Type B pancreatic cell (in vitro differentiated cells): ENCODE measurements at places on chromosomes 4 and X. TPM values are rescaled to one million over a fixed set of nuclear protein-coding genes. Genes with fewer than 3 reads are reported as not detected.

Gene OTC
- 3.2 and 12.9 TPM in 2 replicates for total RNA-seq

Gene RAB41
- total RNA-seq: not detected in 2 replicates

Gene PDGFRA
- total RNA-seq: 4.8 and 215 TPM in 2 replicates

Gene TEX13B
- total RNA-seq: not detected in 2 replicates

Gene SPATA18
- 17.0 and 40.4 TPM in 2 replicates for total RNA-seq

Gene CTAG2
- not detected in 2 replicates for total RNA-seq

DNA sequence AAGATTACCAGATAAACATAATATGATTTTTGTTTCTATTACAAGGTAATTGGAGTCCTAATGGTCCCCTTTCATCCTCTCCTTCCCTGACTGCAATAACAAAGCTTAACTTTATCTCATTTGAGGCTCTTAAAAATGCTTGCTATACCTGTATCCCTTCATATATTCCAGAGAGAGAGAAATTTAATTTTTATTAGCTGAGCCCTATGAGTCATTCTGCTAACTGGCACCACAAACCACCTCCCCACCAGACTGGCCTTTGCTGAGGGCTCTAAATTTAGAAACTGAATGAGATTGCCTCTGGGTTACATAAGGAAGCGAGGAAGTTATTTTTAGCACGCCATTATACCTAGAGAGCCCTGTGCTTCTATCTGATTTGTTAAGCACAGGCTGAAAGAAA is 27.4 kb downstream of the CBLL2 start:
- no peak for DNase-seq

DNA sequence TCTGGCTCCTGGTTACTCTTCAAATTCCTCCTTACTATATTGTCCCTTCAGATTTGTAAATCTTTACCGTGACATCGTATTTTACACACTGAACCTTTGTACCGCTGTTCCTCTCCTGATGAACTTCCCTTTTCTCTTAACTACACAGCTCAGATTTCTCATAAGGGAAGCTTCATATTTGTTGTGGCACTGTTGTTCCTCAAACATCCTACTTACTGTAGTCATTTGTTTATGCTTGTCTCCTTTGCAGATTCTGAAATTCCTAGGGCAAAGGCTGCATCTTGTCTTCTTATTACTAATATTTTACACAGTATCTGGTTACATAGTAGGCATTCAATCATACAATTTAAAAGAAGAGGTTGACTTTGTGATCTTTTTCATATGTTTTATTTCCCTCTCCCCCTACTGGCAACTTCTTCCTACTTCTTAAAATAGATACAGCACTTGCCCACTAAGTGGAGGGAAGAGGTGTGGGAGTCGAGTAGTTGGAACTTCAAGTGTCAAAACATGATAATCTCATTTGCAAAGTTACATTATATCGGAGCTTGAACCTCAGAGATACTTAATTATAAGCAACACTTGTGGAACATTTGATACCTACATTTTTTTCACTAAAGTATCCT is 50.0 kb downstream of the TET2 start:
- DNase-seq: no peak

GRCh38 chr4:153784166-153784699 is 4.7 kb downstream of the SFRP2 start:
- no peak for DNase-seq

- no peak for DNase-seq
These were observed 201.0 kb upstream of the STK26 start for GRCh38 chrX:131821945-131822622.

DNA sequence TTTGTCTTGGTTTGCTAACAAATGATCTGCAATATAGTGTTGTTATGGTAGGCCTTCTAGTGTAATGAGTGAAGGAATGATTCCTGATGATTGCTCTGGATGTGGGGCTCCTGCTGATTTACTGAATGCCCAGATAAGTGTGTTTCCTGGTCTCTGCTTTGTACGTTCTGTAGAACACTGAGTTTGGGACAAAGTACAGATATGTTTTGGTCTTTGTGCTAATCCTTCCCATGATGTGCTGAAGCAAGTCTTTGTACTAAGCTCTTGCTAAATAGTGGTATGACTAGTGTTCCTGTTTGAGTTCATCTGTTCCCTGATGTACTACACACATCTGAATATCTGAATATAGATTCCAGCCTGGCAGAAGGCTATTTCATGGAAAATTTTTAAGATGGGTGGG is 36.9 kb upstream of the XIAP start:
- DNase-seq: no peak

- DNase-seq: no peak
These were observed 2.6 kb downstream of the MSX1 start for GRCh38 chr4:4862071-4862551.

DNA sequence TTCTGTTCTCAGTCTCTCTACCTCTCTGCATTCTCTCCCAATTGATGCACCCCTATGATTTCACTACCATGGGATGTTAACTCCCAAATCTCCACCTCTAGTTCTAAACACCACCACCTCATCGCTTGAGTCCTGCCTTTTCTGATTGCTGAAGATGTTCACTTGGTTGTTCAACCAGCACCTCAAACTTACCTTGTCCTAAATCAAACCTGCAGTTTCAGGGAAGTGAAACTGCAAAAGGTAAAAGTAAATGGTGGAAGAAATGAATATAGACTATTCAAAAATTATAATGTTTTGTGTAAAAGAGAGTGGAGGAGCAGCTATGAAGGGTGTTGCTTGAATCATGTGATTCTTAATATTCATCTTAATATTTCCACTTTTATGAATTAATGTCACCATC is 91.0 kb downstream of the PDE5A start:
- no peak for DNase-seq

GRCh38 chr4:10026485-10026884 is 5.2 kb upstream of the SLC2A9 start:
- no peak for DNase-seq

GRCh38 chr4:164761241-164761640 is 7.3 kb downstream of the SMIM31 start:
- no peak for DNase-seq
